ENCODE measurements at places on chromosomes 11 and 22. TPM values are rescaled to one million over a fixed set of nuclear protein-coding genes. Genes with fewer than 3 reads are reported as not detected.

HTR3A gene
- total RNA-seq: not detected

OVOL1 gene
- 0.09 TPM for total RNA-seq

DNA sequence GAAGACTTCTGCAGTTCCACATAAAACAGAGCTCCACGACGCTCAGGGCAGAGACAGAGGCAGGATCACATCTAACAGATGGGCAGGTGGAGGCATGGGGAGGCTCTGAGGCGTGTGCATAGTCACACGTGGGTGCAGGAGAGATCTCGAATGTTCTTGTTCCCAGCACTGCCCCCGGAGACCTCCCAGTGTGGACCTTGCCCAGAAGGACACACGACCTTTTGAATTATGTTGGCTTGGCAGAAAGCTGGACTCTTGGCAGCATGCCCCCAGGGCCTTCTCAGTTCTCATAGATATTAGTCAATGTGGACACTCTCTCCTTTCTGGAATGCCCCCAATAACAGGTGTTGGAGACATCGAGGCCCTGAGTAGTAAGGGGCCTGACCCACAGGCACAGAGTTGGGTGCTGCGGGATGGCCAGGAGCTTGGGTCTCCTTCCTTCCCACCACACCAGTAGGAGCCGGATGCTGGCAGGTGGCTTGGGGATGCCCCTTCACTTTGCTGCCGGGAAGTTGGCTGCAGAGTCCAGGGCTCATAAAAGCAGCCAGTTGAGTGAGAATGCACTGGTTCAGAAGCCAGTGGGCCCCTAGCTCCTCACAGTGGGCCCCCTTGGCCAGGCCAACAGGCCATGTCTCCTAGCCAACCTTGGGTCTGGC, 12.1 kb downstream of the MYEOV start:
- DNase-seq: no peak

DNA sequence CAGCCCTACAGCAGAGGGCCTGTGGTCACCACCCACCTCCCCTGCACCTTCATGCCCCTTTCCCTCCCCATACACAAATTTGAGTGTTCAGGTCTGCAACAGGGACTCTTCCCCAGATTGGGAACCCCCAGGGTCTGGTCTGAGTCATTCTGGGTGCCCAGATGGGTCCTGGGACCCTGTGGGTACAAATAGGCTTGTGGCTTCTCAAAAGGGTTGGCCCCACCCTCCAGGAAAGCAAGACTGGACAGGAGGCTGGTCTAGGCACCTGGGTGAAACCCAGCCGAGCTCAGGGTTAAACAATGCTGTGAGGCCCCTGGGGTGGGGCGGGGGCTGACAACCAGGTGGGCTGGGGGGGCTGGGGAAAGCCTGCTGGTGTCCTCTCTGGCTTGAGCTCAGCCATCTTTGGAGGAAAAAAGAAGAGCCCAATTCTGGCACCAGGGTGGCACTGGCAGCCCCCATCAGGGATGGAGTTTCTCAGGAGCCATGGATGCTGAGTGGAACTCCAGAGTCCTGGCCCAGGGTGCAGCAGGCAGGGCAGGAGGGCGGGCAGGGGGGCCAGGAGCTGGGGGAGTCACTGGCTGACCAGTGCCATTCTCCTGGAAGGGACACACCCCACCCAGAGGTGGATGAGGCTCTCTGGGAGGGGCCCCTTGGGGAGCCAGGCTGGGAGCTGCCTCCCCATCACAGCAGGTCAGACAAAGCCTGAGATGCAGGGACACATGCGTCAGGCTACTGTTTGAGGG, 1.1 kb downstream of the SEPTIN5 start:
- no peak for DNase-seq

DNA sequence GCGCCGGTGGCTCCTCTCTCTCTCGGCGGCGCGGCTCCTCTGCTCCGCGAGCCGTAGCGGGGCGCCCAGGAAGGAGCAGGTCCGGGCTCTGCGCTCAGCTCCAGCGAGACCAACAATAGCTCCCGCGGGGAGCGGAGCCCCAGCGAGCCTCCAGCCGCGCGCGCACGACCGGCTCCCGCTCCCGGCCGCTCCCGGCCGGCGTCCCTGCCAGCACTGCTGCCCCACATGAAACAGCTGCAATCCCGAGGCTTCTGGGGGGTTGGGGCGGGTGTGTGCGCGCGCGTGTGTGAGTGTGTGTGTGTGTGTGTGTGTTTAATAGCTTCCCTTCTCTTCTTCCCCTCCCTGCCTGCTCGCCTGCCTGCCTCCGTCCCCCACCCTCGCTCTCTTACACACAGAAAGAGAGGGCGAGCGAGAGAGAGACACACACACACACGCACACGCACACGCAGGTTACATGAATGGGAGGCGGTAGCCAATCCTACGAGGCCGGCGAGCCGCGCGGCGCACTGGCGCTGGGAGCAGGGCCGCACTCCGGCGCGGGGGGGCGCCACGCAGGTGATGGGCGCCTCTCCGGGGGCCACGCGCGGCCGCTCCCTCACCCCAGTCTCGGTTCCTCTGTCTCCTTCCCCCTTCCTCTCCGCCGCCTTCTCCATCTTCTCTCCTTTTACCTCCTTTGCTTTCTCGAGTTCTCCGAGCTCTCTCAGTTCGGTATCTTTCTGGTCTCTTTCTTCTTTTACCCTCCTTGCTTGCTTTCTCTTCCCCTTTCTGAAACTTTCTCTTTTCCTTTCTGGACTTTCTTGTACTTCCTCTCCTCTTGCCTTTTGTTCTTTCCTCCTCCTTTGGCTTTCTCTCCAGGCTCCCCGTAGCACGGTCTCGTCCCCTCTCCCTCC, at the start of gene TENM4:
Gene TENM4 (minus strand): TSS at position 460 of the 890 bp plus-strand sequence. CDS start 371,086 bp downstream, outside the sequence.
- no peak for DNase-seq

- no peak for DNase-seq
These were observed 90.8 kb upstream of the KCNQ1OT1 start for GRCh38 chr11:2790568-2790921.

- no peak for DNase-seq
These were observed 25.3 kb upstream of the PIK3C2A start for GRCh38 chr11:17233101-17233500.

Measured in K562 (cell line).